ENCODE measurements at places on chromosomes 3 and 15.

- no peak overlapping the region for H3K27ac ChIP-seq
- H3K4me3 ChIP-seq, result no peak overlapping the region
- H3K27me3 ChIP-seq, result no peaks in the 10 kb centered on the region
- no peaks in the 10 kb centered on the region for H3K36me3 ChIP-seq
- H3K4me1 ChIP-seq, result no peaks in the 10 kb centered on the region
Observed at GRCh38 chr15:46751303-46751702, 966.0 kb upstream of the SEMA6D start.

- no peaks in the 10 kb centered on the region for H3K36me3 ChIP-seq
- no peaks in the 10 kb centered on the region for H3K27me3 ChIP-seq
- H3K4me1 ChIP-seq, result peaks cover 20% of the 10 kb centered on the region
- H3K27ac ChIP-seq, result peak overlapping the region; percentile 93
- peak; percentile 39 for DNase-seq
Observed at GRCh38 chr3:72549761-72550581, 298.3 kb downstream of the SHQ1 start.

DNA sequence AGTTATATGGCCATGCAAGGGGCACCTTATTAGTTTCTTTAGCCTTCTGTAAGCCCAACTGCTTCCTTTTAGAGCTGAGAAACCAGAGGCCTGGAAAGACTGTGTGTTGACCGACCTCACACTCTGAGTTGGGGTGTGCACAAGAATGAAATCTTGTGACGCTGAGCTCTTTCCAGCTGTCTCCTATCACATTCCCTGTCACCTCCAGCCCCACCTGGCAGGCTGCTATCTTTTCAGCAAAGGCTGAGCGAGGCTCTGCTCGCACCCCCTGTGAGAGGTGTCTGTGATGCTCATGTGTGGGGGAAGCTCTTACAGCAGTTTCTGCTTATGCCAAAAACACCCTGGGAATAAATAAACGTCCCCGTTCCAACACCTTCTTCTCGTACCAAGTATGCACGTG, 27.0 kb upstream of the LPP start:
- no peak overlapping the region for H3K4me3 ChIP-seq
- H3K4me1 ChIP-seq, result peaks cover 5% of the 10 kb centered on the region

DNA sequence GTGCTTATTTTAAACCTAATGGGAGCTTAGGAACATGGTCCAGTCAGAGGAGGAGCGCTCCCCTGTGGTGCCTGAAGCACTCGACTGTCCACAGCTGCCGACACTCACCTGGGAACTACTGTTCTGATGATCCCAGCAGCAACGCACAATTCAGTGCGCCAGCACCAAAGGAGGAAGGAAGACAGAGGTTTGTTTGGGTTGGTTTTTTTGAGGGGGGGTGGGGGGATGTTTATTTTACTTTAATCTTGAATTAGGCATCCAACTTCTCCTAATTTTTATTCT, 48.8 kb upstream of the VGLL4 start:
- H3K36me3 ChIP-seq, result no peaks in the 10 kb centered on the region
- no peak overlapping the region for H3K27ac ChIP-seq
- no peak overlapping the region for H3K4me3 ChIP-seq
- no peaks in the 10 kb centered on the region for H3K4me1 ChIP-seq

- no peak overlapping the region for H3K4me3 ChIP-seq
Observed at GRCh38 chr3:4036046-4036445, 236.8 kb downstream of the LRRN1 start.

GRCh38 chr15:80533790-80534333, 129.7 kb downstream of the ARNT2 start:
- no peak overlapping the region for H3K27ac ChIP-seq
- H3K4me1 ChIP-seq, result no peaks in the 10 kb centered on the region
- DNase-seq, result no peak
- H3K27me3 ChIP-seq, result peaks cover 17% of the 10 kb centered on the region

DNA sequence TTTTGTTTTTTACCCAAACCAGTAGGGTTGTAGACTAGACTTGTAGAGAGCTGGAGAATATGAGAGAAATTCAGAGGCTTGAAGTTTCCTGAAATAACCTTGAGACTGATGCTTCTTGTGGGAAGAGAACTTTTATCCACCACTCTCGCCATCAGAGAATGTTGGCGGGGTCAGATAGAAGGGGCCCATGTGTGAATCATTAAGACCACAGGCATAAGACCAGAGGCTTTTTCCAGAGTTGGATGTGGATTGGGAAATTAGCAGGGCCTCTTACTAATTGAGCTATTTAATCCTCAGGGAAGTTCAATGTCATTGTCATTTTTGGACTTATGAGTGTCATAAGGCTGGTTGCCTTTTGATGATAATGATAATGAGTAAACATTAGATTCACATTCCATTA, 246.9 kb upstream of the THRB start:
- no peaks in the 10 kb centered on the region for H3K27me3 ChIP-seq
- no peaks in the 10 kb centered on the region for H3K36me3 ChIP-seq
- DNase-seq, result no peak
- no peak overlapping the region for H3K27ac ChIP-seq
- H3K4me1 ChIP-seq, result no peaks in the 10 kb centered on the region

- H3K36me3 ChIP-seq, result peaks cover 88% of the 10 kb centered on the region
- H3K4me1 ChIP-seq, result peaks cover 91% of the 10 kb centered on the region
- peak overlapping the region; percentile 74 for H3K4me3 ChIP-seq
- no peak for DNase-seq
- peak overlapping the region; percentile 72 for H3K27ac ChIP-seq
- H3K27me3 ChIP-seq, result no peaks in the 10 kb centered on the region
Observed at GRCh38 chr3:18416332-18416731, 8.8 kb downstream of the SATB1 start.

DNA sequence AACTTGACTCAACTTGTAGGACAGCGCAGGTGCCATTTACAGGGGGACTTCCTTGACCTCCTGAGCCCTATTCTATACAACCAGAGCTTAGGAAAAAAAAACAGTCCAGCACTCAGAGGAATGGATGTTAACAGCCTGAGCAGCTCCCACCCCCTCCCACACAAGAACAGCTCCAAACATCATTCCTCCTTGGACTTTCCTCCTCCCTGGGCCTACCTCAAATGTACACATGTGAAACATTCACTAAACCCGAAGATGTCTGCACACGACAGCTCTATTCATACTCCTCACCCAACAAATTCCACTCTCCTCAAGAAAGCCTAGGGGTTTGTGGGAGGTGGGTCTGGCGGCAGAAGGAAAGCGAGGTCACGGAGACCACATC, 503 bp upstream of the ATRIP start:
- H3K27ac ChIP-seq, result peak overlapping the region; percentile 91
- H3K36me3 ChIP-seq, result peaks cover 39% of the 10 kb centered on the region
- no peaks in the 10 kb centered on the region for H3K27me3 ChIP-seq
- H3K4me1 ChIP-seq, result peaks cover 56% of the 10 kb centered on the region
- DNase-seq, result no peak

GRCh38 chr15:63512148-63512547, 7.8 kb downstream of the USP3 start:
- no peaks in the 10 kb centered on the region for H3K27me3 ChIP-seq
- peaks cover 85% of the 10 kb centered on the region for H3K4me1 ChIP-seq
- H3K36me3 ChIP-seq, result peaks cover 4% of the 10 kb centered on the region
- no peak overlapping the region for H3K4me3 ChIP-seq
- H3K27ac ChIP-seq, result peak overlapping the region; percentile 85

DNA sequence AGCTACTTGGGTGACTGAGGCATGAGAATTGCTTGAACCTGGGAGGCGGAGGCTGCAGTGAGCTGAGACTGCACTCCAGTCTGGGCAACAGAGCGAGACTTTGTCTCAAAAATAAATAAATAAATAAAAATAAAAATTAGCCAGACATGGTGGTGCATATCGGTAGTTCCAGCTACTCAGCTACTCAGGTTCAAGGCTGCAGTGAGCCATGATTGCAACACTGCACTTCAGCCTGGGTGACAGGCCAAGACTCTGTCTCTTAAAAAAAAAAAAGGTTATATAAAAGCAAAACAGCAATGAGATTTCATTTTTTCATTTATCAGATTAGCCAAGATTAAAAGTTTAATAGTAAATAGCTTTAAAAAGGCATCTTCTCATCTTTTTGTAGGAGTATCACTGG, 2.9 kb downstream of the TGM4 start:
- H3K4me1 ChIP-seq, result no peaks in the 10 kb centered on the region
- H3K27me3 ChIP-seq, result peaks cover 2% of the 10 kb centered on the region
- no peak overlapping the region for H3K4me3 ChIP-seq
- H3K27ac ChIP-seq, result no peak overlapping the region
- H3K36me3 ChIP-seq, result no peaks in the 10 kb centered on the region

DNA sequence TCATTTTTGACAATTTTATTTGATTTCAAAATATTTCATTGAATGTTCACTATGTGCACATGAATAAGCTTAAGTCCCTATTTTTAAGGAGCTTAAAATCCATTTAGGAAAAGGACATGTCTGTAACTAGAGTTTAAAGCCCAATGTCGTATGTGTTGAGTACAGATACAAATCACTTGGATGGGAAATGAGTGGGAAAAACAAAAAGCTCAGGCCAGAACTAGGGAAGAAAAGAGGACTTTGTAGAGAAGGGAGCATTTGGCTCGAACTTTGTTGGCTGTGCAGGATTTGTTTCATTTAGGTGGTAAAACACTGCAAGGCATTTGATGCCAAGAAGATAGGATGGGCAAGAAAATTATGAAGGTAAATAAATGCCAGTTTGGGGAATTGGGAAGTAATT, 653.1 kb upstream of the KCNMB2 start:
- H3K27ac ChIP-seq, result no peak overlapping the region
- H3K4me3 ChIP-seq, result no peak overlapping the region
- no peak for DNase-seq
- no peaks in the 10 kb centered on the region for H3K27me3 ChIP-seq
- H3K4me1 ChIP-seq, result peaks cover 6% of the 10 kb centered on the region
- H3K36me3 ChIP-seq, result no peaks in the 10 kb centered on the region

DNA sequence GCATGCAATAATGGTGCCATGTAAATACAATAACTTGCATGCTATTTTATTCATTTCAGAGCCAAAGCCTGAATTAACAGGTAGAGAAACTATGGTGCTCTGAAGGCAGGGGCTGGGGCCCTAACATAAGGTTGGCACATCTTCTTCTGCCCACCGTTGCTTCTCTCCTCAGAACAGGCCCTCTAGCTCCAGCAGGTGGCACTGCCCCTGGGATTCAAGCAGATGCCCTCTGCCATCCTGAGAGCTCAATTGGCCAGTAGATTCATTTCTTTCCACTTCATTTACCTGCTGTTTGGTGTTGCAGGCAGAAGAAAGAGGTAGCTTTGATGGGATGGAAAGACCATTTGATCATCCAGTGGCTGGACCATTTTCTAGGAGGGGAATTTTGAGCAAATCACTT, 130.5 kb downstream of the FOXB1 start:
- peaks cover 40% of the 10 kb centered on the region for H3K27me3 ChIP-seq
- no peak for DNase-seq
- H3K4me3 ChIP-seq, result no peak overlapping the region

GRCh38 chr3:70608434-70608833, 296.0 kb upstream of the MDFIC2 start:
- H3K27ac ChIP-seq, result no peak overlapping the region
- H3K36me3 ChIP-seq, result no peaks in the 10 kb centered on the region
- H3K4me1 ChIP-seq, result no peaks in the 10 kb centered on the region
- DNase-seq, result no peak

GRCh38 chr3:62229908-62230307, 143.4 kb downstream of the FEZF2 start:
- H3K36me3 ChIP-seq, result no peaks in the 10 kb centered on the region
- no peaks in the 10 kb centered on the region for H3K4me1 ChIP-seq
- no peak overlapping the region for H3K4me3 ChIP-seq
- no peak for DNase-seq

- H3K27ac ChIP-seq, result no peak overlapping the region
- no peaks in the 10 kb centered on the region for H3K27me3 ChIP-seq
- no peak for DNase-seq
- H3K4me1 ChIP-seq, result no peaks in the 10 kb centered on the region
Observed at GRCh38 chr15:96586901-96587300, 256.4 kb downstream of the NR2F2 start.

- H3K27me3 ChIP-seq, result peaks cover 2% of the 10 kb centered on the region
- H3K36me3 ChIP-seq, result no peaks in the 10 kb centered on the region
- H3K4me1 ChIP-seq, result no peaks in the 10 kb centered on the region
- H3K4me3 ChIP-seq, result no peak overlapping the region
Observed at GRCh38 chr3:110598847-110599490, 472.6 kb upstream of the NECTIN3 start.

DNA sequence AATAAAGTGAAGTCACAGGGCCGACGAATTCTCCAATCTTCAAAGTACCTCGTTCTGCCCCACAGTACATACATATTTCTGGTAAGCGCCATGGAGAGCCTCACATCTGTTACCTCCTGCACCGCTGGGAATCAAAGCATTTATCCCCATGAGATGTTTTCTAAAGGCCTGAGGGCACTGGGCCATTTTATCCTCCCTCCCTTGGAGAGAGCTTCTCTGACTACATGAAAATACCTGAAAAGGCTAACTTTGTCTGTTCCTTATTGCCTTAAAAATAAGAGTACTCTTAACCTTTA, 148.1 kb downstream of the RORA start:
- no peak overlapping the region for H3K27ac ChIP-seq
- H3K36me3 ChIP-seq, result no peaks in the 10 kb centered on the region
- peaks cover 16% of the 10 kb centered on the region for H3K27me3 ChIP-seq
- DNase-seq, result no peak
- H3K4me3 ChIP-seq, result no peak overlapping the region
- H3K4me1 ChIP-seq, result peaks cover 7% of the 10 kb centered on the region

- H3K4me3 ChIP-seq, result no peak overlapping the region
- H3K4me1 ChIP-seq, result no peaks in the 10 kb centered on the region
- DNase-seq, result no peak
- no peaks in the 10 kb centered on the region for H3K27me3 ChIP-seq
- no peaks in the 10 kb centered on the region for H3K36me3 ChIP-seq
Observed at GRCh38 chr15:93610944-93611343, 521.9 kb upstream of the RGMA start.

- H3K27me3 ChIP-seq, result peaks cover 2% of the 10 kb centered on the region
- DNase-seq, result no peak
- H3K4me1 ChIP-seq, result no peaks in the 10 kb centered on the region
- no peak overlapping the region for H3K4me3 ChIP-seq
Observed at GRCh38 chr15:60751985-60752952, 273.3 kb upstream of the ICE2 start.

GRCh38 chr3:120765830-120766493, 23.4 kb downstream of the GTF2E1 start:
- H3K27me3 ChIP-seq, result no peaks in the 10 kb centered on the region
- H3K36me3 ChIP-seq, result peaks cover 14% of the 10 kb centered on the region
- H3K4me1 ChIP-seq, result peaks cover 12% of the 10 kb centered on the region
- DNase-seq, result no peak
- H3K27ac ChIP-seq, result no peak overlapping the region

DNA sequence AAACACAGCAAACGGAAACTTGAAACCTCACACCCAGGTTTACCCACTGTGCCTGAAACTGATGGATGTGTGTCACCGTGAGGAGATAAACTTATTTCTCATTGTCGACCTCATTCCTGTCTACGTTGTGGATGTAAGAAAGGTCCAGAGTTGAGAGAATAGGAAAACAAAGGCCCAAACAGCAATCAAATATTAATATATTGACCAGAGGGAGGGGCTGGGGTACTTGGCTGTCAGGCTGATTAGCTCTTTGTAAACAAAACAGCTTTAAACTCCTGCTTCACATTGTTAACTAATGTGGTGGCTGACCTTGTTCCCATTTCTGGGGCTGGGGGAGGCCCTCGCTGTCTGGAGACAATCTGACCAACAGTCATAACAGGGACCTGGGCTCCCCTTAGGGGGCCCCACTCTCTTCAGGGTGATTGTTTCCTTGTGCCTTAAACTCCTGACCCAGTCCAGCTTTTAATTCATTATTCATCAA, 937.6 kb downstream of the MCTP2 start:
- DNase-seq, result no peak
- H3K4me3 ChIP-seq, result no peak overlapping the region
- H3K36me3 ChIP-seq, result no peaks in the 10 kb centered on the region
- no peaks in the 10 kb centered on the region for H3K4me1 ChIP-seq

- DNase-seq, result no peak
- H3K4me3 ChIP-seq, result no peak overlapping the region
- H3K27ac ChIP-seq, result no peak overlapping the region
- H3K36me3 ChIP-seq, result no peaks in the 10 kb centered on the region
Observed at GRCh38 chr3:29408676-29409075, 127.8 kb downstream of the RBMS3 start.

Data from activated CD4-positive, alpha-beta T cell treated with anti-CD3 and anti-CD28 coated beads, Interleukin-2, amount 10 ng/mL, durations not matched to agents 7 days and 5 days (primary cell).